HT-29 (cell line): ENCODE measurements at places on chromosomes 7 and 10.
A peak's percentile ranks its signal among the peaks of the same experiment; 100 is the strongest.

GRCh38 chr7:18315241-18315640 lies 180.3 kb upstream of the HDAC9 start:
- no peak for DNase-seq

DNA sequence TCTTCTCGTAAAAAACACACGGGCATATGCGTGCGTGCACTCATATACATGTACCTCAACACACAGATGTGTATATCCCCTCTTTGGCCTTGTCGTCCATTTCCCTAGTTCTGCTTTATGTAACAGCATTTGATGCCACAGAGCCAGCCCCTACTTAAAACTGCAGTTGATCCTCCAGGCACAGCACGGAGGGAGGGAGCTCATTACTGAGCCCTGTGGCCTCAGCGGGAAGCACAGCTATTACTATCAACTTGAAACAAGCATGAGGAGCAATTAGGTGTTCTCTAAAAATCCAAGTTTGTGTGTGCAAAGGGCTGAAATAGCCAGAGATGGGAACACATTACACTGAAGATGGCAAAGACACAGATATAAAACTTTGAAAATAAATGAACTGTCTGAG lies 580.9 kb downstream of the GLRX3 start:
- no peak for DNase-seq

DNA sequence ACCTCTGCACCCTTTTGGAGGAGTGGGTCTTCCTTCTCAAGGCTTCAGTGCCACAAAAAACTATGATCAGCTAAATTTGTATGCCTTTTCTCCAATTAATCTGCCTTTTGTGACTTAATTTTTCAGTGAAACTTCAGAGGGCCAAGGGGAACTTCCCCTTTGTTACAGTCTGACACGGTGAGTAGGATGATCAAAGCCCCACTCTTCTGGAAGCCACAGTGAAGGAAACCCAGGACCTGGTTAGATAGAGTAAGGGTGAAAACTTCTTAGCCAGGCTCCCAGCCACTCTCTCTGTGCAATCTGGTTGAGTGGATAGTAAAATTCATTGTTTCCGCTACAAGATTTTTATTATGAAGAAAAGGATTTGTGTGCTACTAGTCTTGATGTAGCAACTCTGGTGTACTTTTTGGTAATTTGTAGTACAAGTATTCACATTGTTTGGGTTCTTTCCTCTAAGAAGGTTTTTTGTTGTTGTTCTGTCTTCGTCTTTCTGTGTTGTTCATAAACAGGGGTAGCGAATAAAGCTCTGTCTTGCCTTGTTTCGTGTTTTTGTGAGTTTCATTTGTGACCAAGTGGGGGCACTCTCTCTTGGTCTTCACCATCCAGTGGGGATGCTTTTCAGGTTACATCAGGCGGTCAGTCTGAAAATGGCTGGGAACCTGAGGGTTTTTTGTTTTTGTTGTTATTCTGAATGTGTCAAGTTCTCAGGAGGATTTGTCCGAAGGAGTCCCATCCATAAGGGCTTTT lies 268.5 kb upstream of the NPSR1 start:
- no peak for DNase-seq

- no peak for DNase-seq
Measured at GRCh38 chr7:146728141-146728540, 611.5 kb downstream of the CNTNAP2 start.

- no peak for DNase-seq
Measured at GRCh38 chr10:62333988-62334682, 40.0 kb upstream of the ZNF365 start.

- DNase-seq, result no peak
Measured at GRCh38 chr7:124943472-124943871, 13.8 kb upstream of the POT1 start.

DNA sequence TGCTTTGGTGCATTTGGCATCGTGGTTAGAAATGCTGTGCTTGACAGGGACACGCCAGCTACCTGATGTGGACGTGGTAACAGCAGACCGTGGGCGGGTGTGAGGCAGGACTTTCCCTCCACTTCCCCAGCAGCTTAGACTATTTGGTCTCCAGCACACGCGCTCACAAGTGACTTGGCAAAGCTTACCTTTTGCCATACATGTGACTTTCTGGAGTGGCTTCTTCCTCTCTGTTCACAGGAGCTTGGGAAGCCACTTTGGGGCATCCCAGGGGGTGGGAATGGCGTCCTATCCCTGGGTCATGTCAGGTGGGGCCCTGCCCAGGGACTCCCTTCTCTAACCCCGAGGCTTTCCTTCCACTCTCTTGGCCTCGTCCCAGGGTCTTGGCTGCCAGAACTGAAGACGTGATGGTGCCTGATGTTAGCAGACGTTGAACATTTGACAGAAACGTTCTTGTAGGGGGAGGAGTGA lies 228.7 kb upstream of the KLF6 start:
- no peak for DNase-seq

DNA sequence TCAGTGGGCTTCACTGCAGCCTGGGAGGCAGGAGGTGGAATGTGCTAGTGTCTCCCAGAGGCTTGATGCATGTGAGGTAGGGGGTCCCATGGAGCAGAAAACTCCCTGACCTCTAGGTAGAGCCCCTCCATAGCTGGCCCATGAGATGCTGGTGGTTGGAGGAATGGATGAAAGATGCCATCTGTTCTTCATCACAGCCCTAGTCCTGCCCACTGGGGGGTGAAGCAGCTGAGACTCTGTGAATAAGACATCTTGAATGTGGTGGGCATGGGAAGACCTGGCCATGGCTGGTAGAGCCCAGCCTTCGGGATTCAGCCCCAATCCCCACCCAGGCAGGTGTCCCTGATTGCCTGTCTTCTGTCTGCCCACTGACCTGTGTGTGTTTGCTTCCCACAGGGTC lies 92.5 kb downstream of the COL13A1 start:
- no peak for DNase-seq

GRCh38 chr7:140841166-140841715 lies 83.5 kb downstream of the BRAF start:
- DNase-seq, result no peak

DNA sequence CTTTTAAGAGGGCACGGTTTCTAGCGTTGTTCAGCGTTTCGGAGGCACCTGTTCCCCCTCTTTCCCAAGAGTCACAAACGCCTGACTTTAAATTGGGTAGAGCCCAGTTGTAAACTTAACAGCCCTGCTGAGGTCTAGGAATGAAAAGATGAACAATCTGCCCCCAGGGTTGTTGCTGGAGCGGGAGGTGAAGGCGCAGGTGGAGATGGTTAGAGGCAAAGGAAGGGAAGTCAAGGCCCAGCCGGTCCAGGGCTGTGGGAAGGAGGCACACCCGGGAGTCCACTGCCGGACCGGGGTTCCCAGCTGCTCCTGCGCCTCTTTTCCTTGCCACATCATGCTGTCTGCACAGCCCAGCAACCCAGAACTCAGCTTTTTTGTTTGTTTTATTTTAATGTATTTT lies 770 bp downstream of the PRXL2A start:
- no peak for DNase-seq

- no peak for DNase-seq
Measured at GRCh38 chr10:73117976-73118743, 7.9 kb downstream of the NUDT13 start.

GRCh38 chr7:38565289-38565688 lies 65.9 kb downstream of the AMPH start:
- no peak for DNase-seq

GRCh38 chr10:78925800-78926319 lies 142.9 kb upstream of the ZMIZ1 start:
- peak; percentile 45 for DNase-seq

DNA sequence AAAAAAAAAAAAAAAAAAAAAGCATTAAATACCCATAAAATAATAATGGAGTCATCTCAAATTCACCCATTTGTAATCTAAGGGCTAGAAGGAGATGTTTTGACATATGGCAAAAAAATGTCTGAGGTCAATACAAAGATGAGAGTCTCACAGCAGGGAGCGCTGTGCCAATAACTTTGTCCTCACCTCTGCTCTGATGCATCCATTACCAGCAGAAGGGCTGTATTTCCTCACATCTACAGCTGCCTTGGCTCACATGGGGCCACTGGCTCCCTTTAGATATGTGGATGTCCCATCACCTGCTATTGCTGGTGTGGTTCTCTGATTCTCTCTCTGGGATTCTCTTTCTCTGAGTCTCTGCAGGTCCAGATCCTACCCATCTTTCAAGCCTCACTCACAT lies 90.3 kb upstream of the FAM133B start:
- no peak for DNase-seq

DNA sequence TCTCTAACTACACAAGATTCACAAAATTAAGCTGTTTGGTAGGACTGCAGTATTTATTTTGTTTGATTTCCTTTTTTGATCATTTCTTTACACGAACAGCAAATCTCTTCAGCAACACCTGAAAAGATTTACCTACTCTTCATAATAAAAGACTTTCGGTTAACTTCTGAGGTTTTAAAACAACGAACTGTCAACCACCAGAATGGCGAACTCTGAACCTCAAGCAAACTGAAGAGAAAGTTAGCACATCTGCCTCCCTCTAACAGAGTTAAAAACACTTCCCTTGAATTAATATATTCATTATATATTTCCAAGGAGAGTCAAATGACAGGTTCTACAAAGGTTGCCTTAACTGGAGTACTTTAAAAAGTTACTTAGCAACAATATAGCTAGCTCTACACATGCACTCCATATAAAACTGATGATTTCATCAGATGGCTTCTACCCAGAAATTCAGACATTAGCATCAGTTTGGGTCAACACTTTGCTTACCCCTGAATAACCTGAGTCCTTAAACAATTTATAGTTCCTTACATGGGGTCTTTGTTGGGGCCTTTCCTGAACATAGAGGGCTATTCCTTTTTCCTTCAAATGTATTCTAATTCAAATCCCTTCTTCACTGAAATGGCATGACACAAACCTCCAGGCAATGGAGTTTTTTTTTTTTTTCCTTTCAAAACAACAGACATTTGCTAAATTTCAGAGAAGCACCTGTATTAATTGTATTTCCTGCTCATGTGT lies 118.3 kb downstream of the SEM1 start:
- no peak for DNase-seq

DNA sequence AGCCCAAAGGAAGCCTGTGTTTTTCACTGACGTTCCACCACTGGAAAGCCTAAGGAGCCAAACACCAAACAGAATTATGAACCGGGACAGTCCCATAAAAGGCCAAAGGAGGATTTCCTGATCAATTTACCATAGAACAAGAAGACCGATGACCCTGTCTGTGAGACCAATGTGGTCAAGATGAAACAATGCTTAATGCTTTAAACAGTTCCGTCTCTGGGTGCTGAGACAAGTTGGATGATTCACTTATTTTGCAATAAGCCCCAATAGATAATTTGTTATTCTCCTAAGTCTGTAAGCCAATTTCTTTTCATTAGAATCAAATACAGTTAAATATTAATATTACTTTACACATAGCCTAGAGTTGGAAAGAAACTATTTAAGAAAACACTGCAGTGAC lies 134.9 kb downstream of the MICU1 start:
- DNase-seq, result no peak

- DNase-seq, result no peak
Measured at GRCh38 chr7:111677848-111678247, 115.6 kb upstream of the IMMP2L start.

DNA sequence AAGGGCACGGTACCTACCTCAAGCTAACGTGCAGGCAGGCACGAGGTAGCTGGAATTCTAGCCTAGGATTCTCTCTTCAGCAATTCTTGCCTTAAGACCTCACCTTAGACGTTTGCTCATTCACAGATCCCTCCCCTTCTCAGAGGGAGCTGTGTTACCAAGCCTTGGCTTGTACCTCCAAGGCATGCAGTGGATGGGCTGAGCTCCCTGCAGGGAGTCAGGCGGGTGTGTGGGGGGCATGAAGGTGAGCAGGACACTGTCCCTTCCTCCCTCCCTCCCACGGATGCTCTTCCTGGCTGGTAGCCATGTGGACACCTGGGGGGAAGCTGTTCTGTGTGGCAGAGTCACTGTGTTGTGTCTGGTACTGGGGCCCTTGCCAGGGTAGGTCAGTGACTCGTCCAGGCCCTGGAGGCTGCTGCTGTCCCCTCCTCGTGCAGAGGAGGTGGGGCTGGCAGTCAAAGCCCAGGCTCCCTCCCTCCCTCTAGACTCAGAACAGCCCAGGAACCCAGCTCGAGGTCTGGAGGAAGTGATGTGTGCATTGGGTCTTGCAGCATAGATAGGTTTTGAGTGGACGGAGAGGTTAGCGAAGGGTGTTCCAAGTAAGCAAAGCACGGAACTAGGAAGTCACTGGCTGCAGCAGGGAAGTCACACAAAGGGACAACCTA lies 222.2 kb upstream of the SH2B2 start:
- DNase-seq, result no peak

- peak; percentile 77 for DNase-seq
Measured at GRCh38 chr10:88810196-88810961, 7.8 kb downstream of the LIPM start.

DNA sequence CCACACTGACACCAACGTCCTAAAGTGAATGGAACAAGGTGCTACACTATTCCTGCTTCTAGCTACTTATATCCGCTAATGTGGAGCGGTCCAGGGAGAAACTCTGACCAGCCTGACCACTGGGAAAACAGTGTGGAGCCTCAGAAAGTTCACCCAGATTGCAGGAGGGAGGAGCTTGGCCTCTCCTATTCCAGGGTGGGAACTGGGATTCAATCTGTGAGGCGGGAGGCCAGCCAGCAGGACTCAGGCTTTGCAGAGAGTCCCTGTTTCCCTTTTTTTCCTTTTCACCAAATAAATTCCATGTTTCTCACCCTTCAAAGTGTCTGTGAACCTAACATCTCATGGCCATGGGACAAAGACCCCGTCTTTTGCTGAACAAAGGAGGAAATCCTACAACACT lies 86.4 kb upstream of the SEMA3C start:
- DNase-seq, result no peak

- no peak for DNase-seq
Measured at GRCh38 chr10:96494694-96495093, 19.0 kb downstream of the TLL2 start.

DNA sequence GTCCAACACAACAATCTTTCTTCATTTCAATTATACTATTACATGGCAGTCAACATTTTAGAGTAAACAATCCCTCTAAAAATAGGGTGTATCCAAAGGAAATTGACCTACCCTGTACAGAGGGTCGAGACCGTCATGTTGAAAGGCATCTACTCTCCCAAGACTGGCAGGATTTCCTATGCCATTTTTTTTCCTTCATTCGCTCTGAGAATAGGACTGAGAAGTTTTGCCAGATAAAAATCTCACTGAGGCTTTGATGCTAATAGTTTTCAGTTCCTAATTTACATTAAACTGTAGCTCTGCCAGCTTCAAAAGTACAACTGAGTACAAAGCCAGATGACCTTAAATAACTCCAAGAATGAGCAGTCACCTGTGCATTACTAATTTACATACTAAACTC lies 84.5 kb upstream of the SEMA3C start:
- DNase-seq, result no peak

DNA sequence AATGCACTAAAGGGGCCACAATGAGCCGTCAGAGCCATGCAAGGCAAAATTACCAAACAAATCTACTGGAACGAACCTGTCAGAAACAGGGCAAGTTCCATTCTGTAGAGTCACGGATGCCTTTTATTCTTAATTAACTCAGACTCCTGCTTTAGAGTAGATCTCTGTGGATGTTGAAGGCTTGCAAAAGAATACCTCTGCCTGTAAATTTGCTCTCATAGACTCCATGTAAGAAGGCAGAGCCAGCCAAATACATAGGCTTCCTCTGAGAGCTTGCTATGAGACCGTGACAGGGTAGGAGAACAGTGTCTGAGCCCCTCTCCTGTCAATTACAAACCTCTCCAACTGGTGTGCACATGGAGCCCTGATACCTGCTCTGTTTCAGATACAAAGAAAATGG lies 787.9 kb upstream of the POM121L12 start:
- no peak for DNase-seq
